ENCODE measurements at places on chromosomes 16 and 17.
A peak's percentile ranks its signal among the peaks of the same experiment; 100 is the strongest.

GRCh38 chr16:23768581-23768980, 13.8 kb downstream of the CHP2 start:
- H3K4me1 ChIP-seq: no peaks in the 10 kb centered on the region
- no peak for DNase-seq
- H3K36me3 ChIP-seq: no peaks in the 10 kb centered on the region

GRCh38 chr17:29205047-29205446, 24.8 kb upstream of the MYO18A start:
- no peaks in the 10 kb centered on the region for H3K36me3 ChIP-seq
- DNase-seq: no peak
- no peaks in the 10 kb centered on the region for H3K4me1 ChIP-seq

- no peaks in the 10 kb centered on the region for H3K36me3 ChIP-seq
- no peak for DNase-seq
- no peak overlapping the region for H3K27ac ChIP-seq
- H3K27me3 ChIP-seq: no peaks in the 10 kb centered on the region
- no peak overlapping the region for H3K4me3 ChIP-seq
These were observed 9.2 kb upstream of the NLRC5 start for GRCh38 chr16:56980201-56980535.

- H3K4me3 ChIP-seq: peak overlapping the region; percentile 31
- peaks cover 5% of the 10 kb centered on the region for H3K4me1 ChIP-seq
- peaks cover 2% of the 10 kb centered on the region for H3K36me3 ChIP-seq
- H3K27ac ChIP-seq: no peak overlapping the region
- peak; percentile 66 for DNase-seq
These were observed 685 bp upstream of the PSMD3 start for GRCh38 chr17:39979893-39980350.

DNA sequence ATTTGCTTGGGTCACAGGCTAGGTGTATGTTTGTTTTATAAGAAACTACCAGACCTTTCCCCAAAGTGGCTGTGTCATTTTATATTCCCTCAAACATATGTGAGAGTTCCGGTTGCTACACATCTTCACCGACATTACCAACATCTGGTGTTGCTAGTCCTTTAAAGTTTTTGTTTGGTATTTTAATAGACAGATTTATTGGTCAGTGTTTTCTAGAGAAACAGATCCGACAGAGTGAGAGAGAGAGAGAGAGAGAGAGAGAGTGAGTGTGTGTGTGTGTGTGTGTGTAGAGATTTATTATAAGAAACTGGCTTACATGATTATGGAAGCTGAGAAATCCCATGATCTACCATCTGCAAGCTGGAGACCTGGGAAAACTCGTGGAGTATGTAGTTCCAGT, 31.0 kb downstream of the LDHD start:
- no peaks in the 10 kb centered on the region for H3K36me3 ChIP-seq
- no peak overlapping the region for H3K27ac ChIP-seq
- H3K27me3 ChIP-seq: no peaks in the 10 kb centered on the region
- H3K4me3 ChIP-seq: no peak overlapping the region
- peaks cover 7% of the 10 kb centered on the region for H3K4me1 ChIP-seq
- no peak for DNase-seq

GRCh38 chr16:50303605-50304466, 37.5 kb downstream of the ADCY7 start:
- H3K27me3 ChIP-seq: no peaks in the 10 kb centered on the region
- no peaks in the 10 kb centered on the region for H3K36me3 ChIP-seq
- H3K27ac ChIP-seq: no peak overlapping the region
- no peaks in the 10 kb centered on the region for H3K4me1 ChIP-seq
- DNase-seq: no peak

GRCh38 chr16:47523342-47524006, 62.3 kb downstream of the PHKB start:
- H3K27me3 ChIP-seq: no peaks in the 10 kb centered on the region
- no peaks in the 10 kb centered on the region for H3K36me3 ChIP-seq
- no peak overlapping the region for H3K27ac ChIP-seq
- H3K4me3 ChIP-seq: no peak overlapping the region

Data from mesendoderm (in vitro differentiated cells).